Mammary epithelial cell (primary cell): ENCODE measurements at places on chromosomes 4 and X. TPM values are rescaled to one million over a fixed set of nuclear protein-coding genes. Genes with fewer than 3 reads are reported as not detected.

- DNase-seq = peak; percentile 6
These were observed 227.2 kb downstream of the COX18 start for GRCh38 chr4:72842323-72842722.

- no peak for DNase-seq
These were observed 59.0 kb upstream of the FGFBP2 start for GRCh38 chr4:16021804-16022560.

- DNase-seq = no peak
These were observed 412.1 kb downstream of the SMARCA1 start for GRCh38 chrX:129111081-129111798.

DNA sequence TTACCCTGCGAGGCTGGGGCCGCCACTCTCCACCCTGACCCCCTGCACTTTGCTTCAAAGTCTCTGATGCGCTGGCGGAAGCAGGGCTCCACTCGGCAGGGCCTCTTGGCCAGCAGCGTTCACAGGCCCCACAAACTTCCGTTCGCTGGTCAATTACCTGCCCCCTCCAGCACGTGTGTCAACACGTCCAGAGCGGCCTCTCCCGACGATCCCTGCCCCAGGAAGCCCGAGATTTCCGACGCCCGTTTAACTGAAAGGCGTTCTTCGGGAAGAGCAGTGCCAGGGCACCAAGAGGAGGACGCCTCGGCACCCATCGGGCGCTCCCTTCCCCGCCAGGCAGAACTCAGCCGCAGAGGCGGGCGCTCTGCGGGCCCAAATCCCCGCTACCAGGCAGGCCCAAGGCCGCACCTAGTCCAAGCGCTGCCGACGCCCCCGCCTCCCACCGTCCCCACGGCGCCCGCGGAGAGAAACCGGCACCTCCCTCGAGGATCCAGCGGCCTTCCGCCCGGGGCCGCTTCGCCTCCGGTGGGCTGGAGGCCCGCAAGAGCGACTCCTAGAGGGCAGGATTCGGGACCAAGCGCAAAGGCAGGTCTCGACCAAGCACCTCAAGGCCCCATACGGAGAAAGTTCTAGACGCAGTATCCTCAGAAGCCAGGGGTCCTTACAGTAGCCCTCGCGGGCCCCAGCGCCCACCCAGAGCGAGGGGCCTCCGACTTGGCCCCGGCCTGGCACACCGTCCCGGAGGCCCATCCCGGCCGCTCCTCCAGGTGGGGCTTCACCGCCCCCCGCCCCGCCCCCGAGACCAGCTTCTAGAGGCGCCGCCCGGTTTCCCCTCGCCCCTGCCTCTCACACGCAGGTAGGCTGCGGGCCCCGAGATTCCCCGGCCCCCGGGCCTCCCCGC, 586 bp downstream of the BCAP31 start:
- DNase-seq = peak; percentile 61

DNA sequence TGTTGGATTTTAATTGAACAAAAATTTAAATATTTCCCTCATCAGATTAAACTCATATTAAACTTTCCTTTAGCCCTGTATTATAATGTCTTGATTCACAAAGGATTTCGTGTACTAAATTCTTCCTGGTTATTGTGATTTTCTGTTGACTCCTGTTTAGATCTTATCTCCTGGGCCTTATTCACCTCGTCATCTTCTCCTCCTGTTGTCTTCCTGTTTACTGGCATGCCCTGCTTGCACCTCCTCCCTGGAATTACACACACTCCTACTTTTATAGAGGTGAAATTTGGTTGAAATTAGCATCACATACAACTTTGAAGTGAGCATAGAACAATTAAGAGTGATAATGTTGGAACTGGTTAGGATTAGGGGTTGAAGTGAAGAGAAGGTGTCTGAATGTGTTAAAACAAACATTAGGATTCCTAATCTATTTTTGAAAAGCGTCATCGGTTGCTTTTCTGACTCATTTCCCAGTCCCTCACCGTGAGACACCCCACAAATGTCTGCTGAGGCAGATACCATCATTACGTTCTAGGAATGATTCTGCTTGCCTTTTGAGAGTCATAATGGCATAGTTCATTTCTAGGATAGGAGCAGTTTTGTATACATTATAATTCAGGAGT, 32.5 kb downstream of the TLL1 start:
- no peak for DNase-seq

GRCh38 chr4:166594326-166594946, 639.9 kb downstream of the SPOCK3 start:
- DNase-seq = peak; percentile 50

GRCh38 chr4:182250446-182250845, 7.2 kb downstream of the TENM3 start:
- DNase-seq = peak; percentile 60

GRCh38 chrX:44344194-44344593, 722 bp upstream of the EFHC2 start:
- DNase-seq = no peak

GRCh38 chrX:43423876-43424275, 232.2 kb upstream of the MAOA start:
- peak; percentile 11 for DNase-seq

The HHIP gene
- 0.17 TPM for total RNA-seq

The DDIT4L gene
- total RNA-seq = not detected in 2 replicates
